Chondrocyte (in vitro differentiated cells): ENCODE measurements at places on chromosomes 6 and 20. TPM values are rescaled to one million over a fixed set of nuclear protein-coding genes. Genes with fewer than 3 reads are reported as not detected.

PARD6B gene
- 0.34 to 2.2 TPM (median 1.1 TPM) in 3 replicates for total RNA-seq

BMP7 gene
- total RNA-seq: not detected in 3 replicates

TFAP2C gene
- total RNA-seq: 4.8 to 36.2 TPM (median 5.2 TPM) in 3 replicates

RBM39 gene
- 217 to 277 TPM (median 238 TPM) in 3 replicates for total RNA-seq

TRDN gene
- not detected in 3 replicates for total RNA-seq

THBS2 gene
- 1,244 to 1,906 TPM (median 1,285 TPM) in 3 replicates for total RNA-seq

POU5F1 gene
- total RNA-seq: 1.2 to 1.6 TPM in 2 of 3 replicates, not detected in the other

HFE gene
- total RNA-seq: 6.1 to 7.5 TPM (median 6.4 TPM) in 3 replicates

SCRT2 gene
- not detected in 3 replicates for total RNA-seq

BPIFB6 gene
- not detected in 3 replicates for total RNA-seq

SRMS gene
- total RNA-seq: not detected in 3 replicates

MEI4 gene
- total RNA-seq: not detected in 3 replicates

MOXD1 gene
- 9.0 to 14.3 TPM (median 9.1 TPM) in 3 replicates for total RNA-seq

TREML1 gene
- total RNA-seq: not detected in 3 replicates

STX16 gene
- total RNA-seq: 44.5 to 58.1 TPM (median 50.4 TPM) in 3 replicates

KCNK15 gene
- 0.59 to 1.6 TPM (median 0.77 TPM) in 3 replicates for total RNA-seq

ZSCAN9 gene
- total RNA-seq: 12.1 to 13.0 TPM (median 12.8 TPM) in 3 replicates

DEF6 gene
- total RNA-seq: 0.82 to 1.1 TPM (median 0.82 TPM) in 3 replicates

ATP9A gene
- 43.1 to 49.6 TPM (median 43.4 TPM) in 3 replicates for total RNA-seq

C20orf202 gene
- total RNA-seq: not detected in 3 replicates

STMND1 gene
- total RNA-seq: not detected in 3 replicates

PLN gene
- 0.18 TPM in 1 of 3 replicates, not detected in the others for total RNA-seq

CD93 gene
- 0.17 to 3.7 TPM (median 3.4 TPM) in 3 replicates for total RNA-seq

PI16 gene
- total RNA-seq: 0.15 TPM in 1 of 3 replicates, not detected in the others

PKIG gene
- 20.3 to 29.3 TPM (median 26.1 TPM) in 3 replicates for total RNA-seq

NDUFAF4 gene
- total RNA-seq: 22.2 to 25.0 TPM (median 23.5 TPM) in 3 replicates

ZBP1 gene
- not detected in 3 replicates for total RNA-seq

ZNF165 gene
- total RNA-seq: 0.25 to 0.39 TPM (median 0.26 TPM) in 3 replicates

MAPK13 gene
- 0.48 to 1.0 TPM (median 0.97 TPM) in 3 replicates for total RNA-seq

RSPH3 gene
- 8.3 to 10.0 TPM (median 8.7 TPM) in 3 replicates for total RNA-seq

TGM3 gene
- total RNA-seq: not detected in 3 replicates

POPDC3 gene
- 2.6 to 4.6 TPM (median 3.4 TPM) in 3 replicates for total RNA-seq

SYCP2L gene
- total RNA-seq: 2.6 to 3.6 TPM (median 3.1 TPM) in 3 replicates
